ENCODE measurements at places on chromosomes 2 and 18.

DNA sequence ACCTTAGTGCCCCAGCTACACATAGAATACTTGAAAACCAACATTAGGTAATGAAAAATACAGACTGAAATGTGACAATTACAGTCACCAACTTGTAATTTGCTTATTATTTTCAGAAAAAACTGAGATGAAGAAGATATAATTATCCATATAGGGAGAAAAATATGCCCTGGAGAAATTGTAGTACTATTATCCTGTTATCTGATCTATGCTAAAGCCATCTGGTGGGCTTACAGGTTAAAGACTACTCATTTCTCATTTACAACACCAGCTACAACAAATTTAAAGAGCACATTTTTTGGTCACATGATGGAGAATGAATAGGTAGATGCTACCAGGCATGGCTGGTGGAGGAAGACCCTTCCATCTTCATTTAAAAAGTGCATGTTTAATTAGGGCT is 79.6 kb upstream of the NYAP2 start:
- DNase-seq = no peak

GRCh38 chr2:190599073-190599472 is 49.8 kb upstream of the NAB1 start:
- DNase-seq = no peak

- no peak for DNase-seq
Observed at GRCh38 chr2:237639052-237639835, 11.9 kb downstream of the LRRFIP1 start.

DNA sequence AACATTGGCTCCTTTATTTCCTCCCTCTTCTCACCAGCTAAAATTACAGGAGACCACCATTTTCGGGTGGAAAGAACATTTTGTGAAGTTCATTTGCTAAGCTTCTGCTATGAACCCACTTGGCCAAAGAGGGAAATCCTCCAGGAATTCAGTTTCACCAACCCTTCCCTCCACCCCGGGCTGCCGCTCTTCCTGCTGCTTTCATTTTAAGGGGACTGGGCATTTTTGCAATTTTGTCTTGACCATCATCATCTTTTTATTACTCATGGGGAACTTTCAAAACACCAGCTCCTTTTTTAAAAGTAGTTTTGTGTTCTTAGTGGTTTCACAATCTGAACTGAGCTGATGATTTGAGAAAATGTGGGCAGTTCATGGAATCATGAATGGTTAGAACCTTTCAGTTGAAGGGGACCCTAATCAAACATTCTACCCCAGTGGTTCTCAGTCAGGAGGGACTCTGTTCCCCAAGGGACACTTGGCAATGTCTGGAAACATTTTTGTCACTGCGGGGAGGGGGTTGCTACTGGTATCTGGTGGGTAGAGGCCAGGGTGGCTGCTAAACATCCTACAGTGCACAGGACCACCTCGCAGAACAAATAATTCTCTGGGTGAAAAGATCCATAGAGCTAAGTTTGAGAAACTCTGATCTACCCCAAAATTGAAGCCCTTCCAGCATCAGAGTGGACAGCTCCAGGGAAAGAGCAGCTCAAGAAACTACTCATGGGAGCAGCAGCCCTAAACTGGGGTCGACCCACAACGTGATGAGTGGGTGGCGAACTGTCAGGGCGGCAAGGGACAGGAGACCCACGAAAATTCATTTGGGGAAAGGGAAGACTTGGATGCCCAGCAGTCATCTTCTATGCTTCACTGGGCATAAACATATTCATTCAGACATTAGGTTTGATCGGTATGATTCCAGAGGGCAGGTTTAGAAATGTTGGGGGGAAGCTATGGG is 92.9 kb downstream of the ACKR3 start:
- no peak for DNase-seq

DNA sequence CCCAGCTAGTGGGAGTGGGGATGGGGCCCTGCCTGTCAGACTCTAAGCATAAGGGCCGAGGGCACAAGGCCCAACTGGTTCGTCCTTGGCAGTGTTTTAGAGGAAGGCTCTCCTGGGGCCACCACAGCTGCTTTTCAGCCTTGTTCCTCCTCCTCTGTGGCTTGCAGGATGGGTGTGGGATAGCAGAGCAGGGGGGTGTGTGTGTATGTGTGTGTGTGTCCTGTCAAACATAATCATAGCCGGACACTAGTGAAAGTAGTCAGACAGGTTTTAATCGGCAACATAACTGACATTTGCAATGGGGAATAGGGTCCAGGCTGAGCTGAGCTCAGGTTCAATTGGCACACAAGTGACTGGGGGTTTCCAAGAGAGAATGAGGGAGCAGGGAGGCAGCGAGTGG is 114.2 kb downstream of the SEPTIN10 start:
- DNase-seq = no peak

DNA sequence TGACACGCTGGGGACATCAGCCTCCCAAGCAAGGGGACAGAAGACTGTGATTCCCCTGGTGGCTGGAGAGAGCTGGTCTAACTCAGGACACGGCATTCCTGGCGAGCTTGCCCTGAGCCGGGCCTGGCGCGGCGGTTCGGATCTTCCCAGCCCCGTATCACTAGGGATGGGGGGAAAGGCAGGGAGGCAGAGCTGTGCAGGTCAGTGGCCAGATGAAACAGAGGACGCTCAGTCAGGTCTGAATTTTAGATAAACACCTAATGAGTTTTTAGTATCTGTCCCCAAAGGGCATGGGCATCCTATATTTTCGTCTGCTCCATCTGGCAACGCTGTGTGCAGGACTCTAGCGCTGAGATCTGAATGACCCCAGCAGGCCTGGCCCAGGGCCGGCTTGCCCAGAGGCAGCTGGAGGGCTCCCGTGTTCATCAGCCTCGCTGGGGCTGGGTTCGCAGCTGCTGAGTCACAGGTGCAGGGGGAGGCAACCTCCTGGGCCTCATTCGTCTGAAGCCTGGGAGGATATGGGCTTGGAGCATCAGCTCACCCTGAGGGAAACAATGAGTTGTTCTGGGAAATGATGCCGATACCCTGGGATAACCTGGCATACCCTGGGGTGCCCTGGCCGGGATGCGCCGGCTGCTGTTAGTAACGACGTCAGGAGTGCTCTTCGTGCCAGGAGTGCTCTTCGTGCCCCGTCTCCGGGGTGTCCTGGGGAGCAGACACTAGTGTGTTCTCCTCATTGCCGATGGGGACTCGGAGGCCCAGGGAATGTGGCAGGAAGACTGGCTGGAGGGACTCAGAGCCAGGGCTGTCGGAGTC is 48.1 kb upstream of the HPCAL1 start:
- DNase-seq = no peak

GRCh38 chr2:190943706-190944105 is 63.1 kb downstream of the GLS start:
- no peak for DNase-seq

GRCh38 chr18:11883153-11883552 is 25.0 kb downstream of the MPPE1 start:
- no peak for DNase-seq

DNA sequence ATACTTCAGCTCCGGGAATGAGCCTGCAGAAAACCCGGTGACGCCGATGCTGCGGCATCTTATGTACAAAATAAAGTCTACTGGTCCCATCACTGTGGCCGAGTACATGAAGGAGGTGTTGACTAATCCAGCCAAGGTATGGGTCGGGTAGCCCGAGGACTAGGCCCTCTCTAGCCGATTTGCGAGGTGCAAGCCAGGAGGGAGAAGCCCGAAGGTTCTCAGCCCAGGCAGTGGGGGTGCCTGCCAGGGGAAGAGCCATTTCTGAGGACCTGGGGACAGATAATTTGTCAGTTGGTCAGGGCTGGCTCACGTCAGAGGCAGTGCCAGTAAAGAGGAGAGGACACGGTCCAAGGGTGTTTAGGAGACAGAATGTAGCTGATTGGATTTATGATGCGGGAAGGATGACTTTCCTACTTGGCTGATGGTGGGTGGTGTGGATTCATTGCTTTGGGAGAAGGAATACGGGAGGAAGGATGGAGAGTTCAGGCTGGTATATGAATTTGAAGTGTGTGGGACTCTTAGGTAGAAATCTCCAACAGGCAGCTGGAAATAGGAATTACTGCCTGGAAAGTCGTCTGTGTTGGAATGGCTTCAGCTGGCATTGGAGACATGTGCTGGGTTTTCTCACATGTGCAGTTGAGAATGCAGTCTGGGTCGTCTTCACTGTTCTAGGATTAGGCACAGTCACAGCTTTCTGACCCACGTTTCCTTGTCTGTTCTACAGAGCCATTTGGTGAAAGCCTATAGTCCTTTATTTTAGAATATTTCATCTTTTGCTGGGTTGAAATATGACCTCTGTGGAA is 874 bp downstream of the NDUFAF7 start:
- no peak for DNase-seq

DNA sequence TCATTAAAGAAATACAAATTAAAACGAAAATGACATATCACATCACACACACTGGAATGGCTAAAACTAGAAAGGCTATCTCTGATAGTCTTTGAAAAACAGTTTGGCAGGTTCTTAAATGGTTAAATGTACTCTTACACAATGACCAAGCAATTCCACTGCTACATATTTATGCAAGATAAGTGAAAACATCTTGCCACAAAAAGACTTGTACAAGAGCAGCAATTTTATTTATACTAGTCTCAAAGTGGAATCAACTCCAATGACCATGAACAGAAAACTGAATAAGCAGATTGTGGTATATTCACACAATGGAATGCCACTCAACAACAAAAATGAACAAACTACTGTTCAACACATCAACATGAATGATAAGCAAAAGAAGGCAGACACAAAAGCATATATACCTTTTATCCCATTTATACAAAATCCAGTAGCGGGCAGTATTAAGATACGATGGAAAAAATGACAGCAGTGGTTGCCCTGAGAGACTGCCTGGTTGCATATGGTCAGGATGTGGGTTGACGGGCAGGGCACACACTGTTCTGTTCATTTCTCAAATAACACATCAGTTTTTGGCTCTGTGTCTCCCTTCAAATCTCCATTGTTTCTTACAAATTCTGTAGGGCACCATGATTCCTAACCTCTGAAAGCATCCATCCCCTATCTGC is 25.4 kb downstream of the SP100 start:
- DNase-seq = peak; percentile 17

DNA sequence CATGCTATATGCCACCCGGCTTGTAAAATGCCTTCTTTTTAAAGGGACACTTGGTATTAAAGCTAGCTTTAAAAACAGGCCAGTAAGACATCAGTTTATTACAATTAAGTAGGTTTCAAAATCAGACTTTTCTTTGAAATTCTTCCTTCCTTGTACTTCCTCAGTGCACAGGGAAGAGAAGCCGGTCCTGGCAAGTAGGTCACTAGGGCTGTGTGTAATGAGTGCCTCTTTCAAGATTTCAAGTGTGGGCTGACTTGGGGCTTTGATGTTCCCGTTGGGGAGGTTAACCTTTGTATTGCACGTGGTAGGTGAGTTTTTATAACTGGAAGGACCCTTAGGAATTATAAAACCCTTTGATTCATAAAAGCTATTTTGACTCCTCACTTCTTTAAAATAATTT is 566.4 kb upstream of the ID2 start:
- DNase-seq = no peak

GRCh38 chr2:70796262-70796661 is 5.8 kb upstream of the FIGLA start:
- no peak for DNase-seq

- DNase-seq = no peak
Observed at GRCh38 chr2:134120406-134120732, 133.5 kb upstream of the MGAT5 start.

GRCh38 chr2:174551697-174552096 is 45.9 kb downstream of the WIPF1 start:
- no peak for DNase-seq

DNA sequence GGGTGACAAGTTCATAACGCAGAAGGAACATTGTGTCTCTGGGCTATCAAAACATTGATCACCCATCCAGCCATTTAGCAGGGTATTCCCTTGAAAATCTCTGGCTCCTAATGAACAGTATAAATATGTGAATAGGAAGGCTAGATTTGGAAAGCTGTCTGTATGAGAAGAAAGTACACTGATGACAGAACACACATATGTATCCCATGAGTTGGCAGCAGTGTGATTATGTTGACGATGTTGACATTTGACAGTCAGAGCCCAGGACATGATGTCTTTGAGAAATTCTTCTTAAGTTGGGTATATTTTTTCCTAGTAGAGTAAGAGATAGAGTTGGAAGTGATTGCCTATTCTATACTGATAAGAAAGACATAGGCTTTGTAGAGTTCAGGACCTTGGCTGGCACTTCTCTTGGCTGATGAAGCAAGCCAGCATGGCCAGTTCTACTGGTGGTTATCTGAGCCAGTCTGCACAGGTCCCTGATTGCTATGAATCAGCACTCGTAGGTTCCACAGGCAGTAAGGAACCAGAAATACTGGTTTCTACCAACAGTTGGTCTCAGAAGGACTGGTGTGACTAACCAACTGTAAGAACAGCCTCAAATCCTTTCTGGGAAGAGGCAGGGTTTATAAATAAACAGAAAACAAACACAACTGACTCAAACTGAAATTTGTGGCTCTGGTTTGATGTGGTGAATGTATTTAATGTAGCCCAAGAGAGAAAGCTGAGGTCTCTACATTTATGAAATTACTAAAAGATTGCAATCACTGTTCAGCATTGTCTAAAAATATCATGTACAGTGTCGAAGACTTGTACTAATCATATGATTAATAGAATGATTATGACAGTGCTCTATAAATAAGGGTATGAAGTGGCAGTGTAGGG is 43.9 kb upstream of the RAPH1 start:
- no peak for DNase-seq

DNA sequence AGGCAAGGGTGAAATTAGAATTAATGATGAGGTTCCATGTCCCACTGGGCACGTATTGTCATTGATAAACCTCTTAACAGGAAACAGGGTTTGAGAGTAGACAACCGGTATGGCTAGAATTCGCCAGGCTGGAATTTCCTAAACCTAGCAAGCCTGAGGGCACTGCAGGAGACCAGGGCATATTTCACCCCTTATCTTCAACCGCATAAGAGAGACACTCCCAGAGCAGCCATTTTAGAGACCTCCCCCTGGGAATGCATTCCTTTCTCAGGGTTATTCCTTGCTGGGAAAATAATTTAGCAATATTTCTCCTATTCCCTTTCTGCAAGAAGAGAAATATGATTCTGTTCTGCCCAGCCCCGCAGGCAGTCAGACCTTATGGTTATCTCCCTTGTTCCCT is 334.6 kb upstream of the LYPD1 start:
- no peak for DNase-seq

DNA sequence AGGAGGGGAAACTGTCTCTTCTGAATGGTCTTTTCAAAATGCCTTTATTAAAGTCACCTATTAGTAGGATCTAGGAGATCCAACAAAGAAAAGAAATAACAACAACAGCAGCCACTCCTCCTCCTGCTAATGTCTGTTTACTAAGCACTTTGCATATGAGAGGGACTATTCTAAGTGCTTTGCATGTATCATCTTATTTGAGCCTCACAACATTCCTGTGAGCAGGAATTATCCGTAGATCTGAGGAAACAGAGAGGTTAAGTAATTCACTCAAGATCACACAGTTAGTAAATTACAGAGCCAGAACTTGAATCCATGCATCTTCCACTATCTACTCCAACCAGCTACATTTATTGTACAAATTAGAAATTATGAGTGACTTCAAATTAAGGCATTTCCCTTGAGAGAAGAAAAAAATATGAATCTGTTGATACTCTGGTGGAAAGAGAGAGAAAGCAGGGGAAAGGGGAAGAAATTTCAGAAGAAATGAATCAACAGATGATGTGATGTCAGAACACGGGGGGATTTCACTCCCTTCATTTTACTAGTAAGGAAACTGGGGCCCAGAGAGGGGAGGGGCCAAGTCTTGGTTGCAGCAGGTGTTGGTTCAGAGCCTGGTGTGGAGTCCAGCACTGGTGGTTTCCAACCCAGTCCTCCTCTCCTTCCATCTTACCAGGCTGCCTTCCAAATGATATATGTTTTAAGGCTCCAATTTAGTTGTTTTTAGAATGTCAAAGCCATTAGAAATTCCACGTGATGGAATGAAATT is 49.7 kb downstream of the TSN start:
- DNase-seq = no peak

All from stimulated activated CD8-positive, alpha-beta memory T cell treated with anti-CD3 and anti-CD28 coated beads, Interleukin-15, amount 100 ng/mL, for 4 hours (primary cell).